ENCODE measurements at places on chromosomes 2 and 18. TPM values are rescaled to one million over a fixed set of nuclear protein-coding genes. Genes with fewer than 3 reads are reported as not detected.
A peak's percentile ranks its signal among the peaks of the same experiment; 100 is the strongest.

The SERPINB11 gene
- total RNA-seq, result not detected

- no peak for DNase-seq
Measured at GRCh38 chr2:79620679-79621078, 107.8 kb downstream of the CTNNA2 start.

GRCh38 chr2:233447506-233448219, 93.4 kb downstream of the DGKD start:
- no peak for DNase-seq

DNA sequence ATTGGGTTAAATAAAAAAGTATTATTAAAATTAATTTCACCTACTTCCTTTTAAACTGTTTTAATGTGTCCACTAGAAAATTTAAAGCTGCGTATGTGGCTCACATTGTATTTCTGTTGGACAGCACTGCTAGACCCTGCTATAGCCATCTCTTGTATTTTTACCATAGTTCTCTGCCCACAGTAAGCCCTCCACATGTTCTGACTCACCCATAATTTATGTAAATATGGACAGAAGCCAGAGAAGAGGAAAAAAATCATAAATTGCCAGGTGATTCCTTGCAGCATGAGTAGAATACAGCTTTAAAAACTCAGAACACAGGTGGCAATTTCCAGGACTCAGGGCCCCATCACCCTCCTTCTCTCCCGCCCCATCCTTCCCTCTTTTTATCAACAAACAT, 142.4 kb upstream of the MEX3C start:
- DNase-seq, result no peak

DNA sequence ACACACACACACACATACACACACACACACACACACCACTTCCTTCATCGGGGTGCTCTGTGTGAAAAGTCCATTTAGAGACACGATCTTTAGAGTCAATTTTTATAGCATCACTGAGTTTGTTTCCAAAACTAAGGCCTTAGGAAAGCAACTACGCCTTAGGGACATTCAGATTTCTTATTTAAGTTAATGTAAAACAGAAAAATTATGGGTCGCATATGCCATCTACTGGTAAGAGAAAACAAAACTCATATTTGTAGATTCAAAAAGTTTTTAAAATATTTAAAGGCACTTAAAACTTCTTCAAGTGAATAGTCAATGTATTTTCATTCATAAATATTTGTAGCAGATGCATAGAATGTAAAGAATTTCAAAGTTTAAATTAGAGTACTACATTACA, 166.2 kb downstream of the ATAD2B start:
- DNase-seq, result no peak

DNA sequence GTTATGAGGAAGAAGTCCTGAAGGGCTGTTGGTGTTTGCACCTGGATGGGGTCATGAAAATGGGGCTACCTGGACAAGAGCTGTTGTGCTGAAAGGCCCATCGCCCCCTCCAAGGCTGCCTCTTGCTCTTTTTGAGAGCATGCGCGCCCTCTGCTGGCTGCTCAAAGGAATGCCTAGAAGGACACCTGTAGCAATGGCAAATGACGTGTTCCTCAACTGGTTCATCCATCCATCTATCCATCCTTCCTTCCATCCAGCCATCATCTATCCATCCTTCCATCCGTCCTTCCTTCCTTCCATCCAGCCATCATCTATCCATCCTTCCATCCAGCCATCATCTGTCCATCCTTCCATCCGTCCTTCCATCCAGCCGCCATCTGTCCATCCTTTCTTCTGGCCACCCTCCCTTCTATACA, 17.2 kb upstream of the RPL31 start:
- DNase-seq, result peak; percentile 78

The MYOM1 gene
- total RNA-seq, result 357 TPM

DNA sequence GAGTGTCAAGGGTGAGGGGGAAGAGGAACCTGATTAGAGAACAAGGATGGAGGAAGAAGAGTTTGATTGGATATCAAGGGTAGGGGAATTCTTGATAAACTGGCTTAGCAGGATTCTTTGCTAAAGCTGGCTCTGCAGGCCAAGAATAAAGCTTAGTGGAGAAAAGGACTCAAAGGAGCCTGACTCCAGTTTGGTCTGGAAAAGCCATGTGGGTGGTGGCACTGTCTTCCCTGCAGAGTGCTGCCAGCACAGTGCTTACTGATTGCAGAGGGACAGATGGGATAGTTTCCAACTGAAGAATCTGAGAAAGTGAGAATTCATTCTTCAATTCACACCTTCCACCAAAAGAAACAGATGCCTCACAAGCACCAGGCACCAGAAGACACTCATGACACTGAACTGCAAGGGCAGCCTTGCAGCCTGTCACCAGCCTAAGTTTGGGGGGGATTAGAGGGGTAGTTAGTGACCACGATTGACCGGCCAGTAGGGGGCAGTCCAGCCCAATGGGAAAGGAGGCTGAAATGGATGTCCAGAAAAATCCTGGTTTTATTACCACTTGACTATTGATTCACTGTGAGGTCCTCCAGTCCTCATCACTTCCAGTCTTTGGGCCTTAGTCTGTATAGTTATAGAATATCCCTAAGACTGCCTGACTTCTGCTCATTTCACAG, 334.5 kb downstream of the SMAD2 start:
- DNase-seq, result no peak

GRCh38 chr2:555164-555922, 121.9 kb downstream of the TMEM18 start:
- no peak for DNase-seq

DNA sequence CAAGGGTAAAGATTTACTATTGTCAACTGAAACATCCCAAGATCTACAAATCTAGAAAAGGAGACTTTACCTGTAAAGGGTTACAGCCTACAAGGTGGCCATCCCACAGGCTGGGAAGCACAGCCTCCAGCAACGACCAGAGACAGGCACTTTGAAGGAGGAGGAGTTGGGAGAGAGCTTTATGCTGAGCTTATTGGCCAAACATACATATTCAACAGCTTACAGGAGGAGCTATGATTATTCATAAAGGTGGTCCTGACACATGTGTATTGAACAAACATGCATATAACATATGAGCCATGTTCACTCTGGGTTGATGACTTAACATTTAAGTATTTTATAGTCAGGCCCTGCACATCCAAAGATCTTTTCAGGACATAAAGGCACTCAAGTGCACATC, 11.1 kb upstream of the ABCA12 start:
- no peak for DNase-seq

GRCh38 chr2:46929612-46930011, 14.0 kb upstream of the MCFD2 start:
- DNase-seq, result no peak

Measured in right atrium auricular region (tissue), 2 donors.